ENCODE measurements at places on chromosomes 7 and 10.

GRCh38 chr7:151310578-151310977, 31.0 kb upstream of the NUB1 start:
- DNase-seq: no peak

GRCh38 chr7:35480806-35481205, 214.1 kb downstream of the HERPUD2 start:
- DNase-seq: no peak

DNA sequence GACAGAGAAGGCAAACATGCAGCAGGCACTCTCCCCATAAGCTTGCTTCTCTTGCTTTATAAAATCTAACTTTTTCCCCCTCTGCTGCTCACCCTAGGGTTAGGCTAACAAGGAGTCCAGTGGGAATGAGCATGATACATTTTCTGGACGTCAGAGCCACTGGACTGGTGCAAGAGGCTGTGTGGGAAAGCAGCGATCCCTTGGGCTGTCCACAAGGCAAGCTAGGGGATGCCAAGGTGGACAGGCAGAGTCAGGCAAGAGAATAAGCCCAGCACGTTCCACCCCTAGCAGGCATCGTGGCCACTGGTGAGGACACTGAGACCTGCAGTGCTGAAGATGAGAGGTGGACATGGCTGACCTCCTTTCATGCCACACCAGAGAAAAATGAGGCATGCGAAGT, 290.9 kb upstream of the ZMIZ1 start:
- DNase-seq: no peak

- no peak for DNase-seq
Observed at GRCh38 chr7:78703391-78703790, 750.1 kb downstream of the MAGI2 start.

- no peak for DNase-seq
Observed at GRCh38 chr10:3473271-3473670, 300.7 kb upstream of the PITRM1 start.

GRCh38 chr7:97118306-97118917, 914 bp downstream of the SDHAF3 start:
- peak; percentile 10 for DNase-seq

- no peak for DNase-seq
Observed at GRCh38 chr7:112448381-112448780, 1.9 kb upstream of the IFRD1 start.

Data from CD8-positive, alpha-beta T cell (primary cell).